Cortex of kidney (tissue), 1 donor: ENCODE measurements at places on chromosomes 2 and 18.

DNA sequence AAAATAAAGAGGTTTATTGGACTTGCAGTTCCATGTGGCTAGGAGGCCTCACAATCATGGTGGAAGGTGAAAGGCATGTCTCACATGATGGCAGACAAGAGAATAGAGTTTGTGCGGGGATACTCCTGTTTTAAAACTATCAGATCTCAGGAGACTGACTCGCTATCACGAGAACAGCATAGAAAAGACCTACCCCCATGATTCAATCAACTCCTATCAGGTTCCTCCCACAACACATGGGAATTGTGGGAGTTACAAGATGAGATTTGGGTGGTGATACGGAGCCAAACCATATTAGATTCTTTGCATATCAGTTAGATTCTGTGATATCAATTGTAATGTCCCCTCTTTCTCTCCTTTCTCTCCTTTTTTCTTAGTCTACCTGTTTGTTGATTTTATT, 1178.7 kb upstream of the LRRTM1 start:
- no peak for DNase-seq

DNA sequence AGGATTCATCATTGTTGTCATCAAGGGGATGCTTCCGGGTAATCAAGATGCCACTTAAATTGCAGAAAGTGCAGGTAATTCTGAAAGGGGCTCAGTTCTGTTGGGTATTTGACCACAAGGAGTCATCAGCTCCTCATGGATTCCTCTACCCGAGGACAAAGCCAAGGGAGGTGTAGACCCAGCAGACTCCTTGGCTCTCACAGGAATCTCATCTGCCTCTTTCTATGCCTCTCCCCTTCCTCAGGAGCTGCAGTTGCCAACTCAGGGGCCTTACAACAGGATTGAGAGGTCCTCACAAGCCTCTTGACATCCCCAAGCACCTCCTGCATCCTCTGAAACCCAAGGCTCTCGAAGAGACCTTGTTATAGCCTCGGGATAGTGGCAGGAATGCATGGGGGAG, 44.0 kb downstream of the ITGB6 start:
- no peak for DNase-seq

DNA sequence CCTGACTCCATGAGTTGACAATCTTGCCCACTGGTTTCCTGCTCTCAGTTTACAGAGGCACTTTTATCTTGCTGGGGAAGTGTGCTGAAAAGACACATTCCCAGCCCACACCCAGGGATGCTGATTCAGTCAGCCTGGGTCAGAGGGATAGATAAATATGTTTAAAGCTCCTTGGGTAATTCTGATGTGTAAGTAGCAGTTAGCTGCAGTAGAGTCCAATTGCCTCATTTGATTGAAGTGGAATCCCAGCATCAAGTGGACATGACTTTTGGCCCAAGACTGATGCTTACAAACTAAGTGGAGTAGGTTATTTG, 29.4 kb downstream of the PSD4 start:
- no peak for DNase-seq

DNA sequence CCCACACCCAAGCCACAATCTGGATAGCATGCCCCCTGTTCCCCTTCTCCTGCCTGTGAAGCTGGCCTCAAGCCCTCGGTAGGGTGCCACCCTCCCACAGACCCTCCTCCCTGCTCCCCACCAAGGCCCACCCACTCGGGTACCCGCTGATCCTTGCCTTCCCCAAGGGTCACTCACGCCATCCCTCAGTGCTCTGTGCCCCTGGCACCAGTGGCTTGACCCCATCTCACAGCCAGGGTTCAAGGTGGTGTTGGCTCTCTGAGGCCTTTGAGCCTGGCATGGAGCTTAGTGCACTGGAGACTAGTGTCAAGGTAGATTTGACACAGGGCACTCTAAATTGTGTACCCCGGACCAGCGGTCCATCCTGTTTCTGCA, 11.9 kb downstream of the ADRA2B start:
- DNase-seq = no peak
